ENCODE measurements at places on chromosomes 7 and 10. TPM values are rescaled to one million over a fixed set of nuclear protein-coding genes. Genes with fewer than 3 reads are reported as not detected.

DNA sequence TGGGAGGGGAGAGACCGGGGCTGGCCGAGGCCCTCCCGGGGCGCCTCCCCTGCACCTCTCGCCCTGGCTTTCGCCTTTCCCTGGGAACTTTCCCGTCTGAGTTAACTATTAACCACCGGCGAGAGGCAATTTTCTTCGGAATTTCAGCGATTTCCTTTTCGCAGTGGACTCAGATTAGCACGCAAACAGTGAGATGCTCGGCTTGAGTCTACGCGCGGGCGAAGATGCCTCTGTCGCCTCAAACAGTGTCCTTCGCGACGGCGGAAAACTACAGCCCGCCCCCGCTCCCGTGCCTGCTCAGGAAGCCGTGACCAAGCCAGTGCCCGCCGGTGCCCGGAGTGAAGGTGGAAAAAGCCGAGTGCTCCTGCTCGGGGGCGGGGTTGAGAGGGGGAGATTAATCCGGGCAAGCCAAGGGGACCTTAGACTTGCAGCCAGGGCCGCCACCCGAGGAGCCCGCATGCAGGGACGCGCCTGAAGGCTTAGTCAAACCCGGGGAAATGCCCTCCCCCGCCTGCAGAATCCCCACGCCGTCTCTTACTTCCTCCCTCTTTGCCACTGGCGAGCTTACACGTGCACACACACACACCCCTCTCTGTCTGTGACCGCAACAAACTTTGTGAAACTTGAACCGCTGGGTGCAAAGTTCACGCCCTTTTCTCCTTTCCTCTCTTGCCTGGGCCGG is 14.5 kb upstream of the PAX2 start:
- DNase-seq: no peak

GRCh38 chr10:104340641-104341040 is 2.4 kb upstream of the ITPRIP start:
- no peak for DNase-seq

DNA sequence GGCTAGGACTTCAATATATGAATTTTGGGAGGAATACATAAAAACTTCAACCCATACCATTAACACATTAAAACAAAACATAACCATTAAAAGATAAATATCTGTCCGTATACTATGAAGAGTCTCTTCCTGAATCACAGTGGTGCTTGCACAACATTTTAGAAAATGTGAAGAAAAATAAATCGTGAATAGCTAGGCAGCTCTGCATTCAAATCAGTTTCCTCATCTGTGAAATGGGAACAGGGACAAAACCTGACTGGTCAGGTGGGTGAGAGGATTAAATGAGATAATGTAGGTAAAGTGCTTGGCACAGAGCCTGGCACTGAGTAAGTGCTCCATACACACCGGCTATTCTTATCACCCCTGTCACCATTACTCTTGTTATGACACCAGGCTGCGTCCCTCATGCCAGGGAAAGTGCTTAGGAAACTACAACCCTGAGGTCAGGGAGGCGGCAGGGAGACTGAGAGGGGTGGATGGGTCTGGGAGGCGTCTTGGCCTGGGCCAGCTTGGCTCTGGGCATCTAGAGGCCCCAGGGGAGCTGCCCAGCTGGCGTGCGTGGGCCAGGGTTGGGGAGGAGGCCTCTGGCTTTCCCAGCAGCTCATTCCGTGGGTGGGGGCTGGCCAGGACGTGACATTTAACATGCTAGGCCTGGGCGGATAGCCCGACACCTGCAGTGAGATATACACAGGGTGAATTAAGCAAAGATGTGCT is 78.3 kb downstream of the SH3PXD2A start:
- no peak for DNase-seq

DNA sequence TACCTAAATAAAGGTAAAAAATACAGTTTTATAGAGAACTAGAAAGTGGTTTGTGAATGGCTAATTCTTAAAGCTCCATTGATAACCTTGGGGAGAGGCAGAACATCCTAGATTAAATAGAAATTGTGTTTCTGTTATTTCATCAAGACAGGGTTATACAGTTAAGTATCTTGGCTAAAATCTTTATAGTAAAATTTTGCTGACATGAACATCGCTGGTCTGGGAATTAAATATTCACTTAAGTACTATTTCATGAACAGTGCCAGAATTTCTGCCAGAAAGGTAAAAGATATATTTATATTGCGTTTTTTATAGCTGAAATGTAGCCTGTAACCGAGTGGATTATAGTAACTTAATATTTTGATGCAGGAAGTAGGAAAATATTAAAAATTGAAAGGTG is 53.7 kb upstream of the HBP1 start:
- DNase-seq: no peak

GRCh38 chr10:99421233-99421739 is 9.1 kb downstream of the GOT1 start:
- DNase-seq: no peak

DNA sequence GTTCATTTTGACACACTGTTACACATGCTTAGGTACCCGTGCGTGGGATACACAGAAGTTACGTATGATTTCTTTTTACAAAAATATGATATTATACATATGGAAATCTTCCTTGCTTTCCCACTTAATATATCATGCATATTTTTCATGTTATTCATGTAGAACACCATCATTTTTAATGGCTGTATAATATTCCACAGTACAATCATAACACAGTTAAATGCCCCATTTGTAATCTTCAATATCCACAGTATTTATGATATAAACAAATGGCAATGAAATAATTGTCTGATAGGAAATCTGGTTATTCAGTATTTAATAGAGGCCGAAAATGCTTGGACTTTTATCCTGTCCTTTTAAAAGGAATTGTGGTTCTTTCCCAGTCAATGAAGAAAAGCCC is 23.2 kb downstream of the VIPR2 start:
- DNase-seq: no peak

DNA sequence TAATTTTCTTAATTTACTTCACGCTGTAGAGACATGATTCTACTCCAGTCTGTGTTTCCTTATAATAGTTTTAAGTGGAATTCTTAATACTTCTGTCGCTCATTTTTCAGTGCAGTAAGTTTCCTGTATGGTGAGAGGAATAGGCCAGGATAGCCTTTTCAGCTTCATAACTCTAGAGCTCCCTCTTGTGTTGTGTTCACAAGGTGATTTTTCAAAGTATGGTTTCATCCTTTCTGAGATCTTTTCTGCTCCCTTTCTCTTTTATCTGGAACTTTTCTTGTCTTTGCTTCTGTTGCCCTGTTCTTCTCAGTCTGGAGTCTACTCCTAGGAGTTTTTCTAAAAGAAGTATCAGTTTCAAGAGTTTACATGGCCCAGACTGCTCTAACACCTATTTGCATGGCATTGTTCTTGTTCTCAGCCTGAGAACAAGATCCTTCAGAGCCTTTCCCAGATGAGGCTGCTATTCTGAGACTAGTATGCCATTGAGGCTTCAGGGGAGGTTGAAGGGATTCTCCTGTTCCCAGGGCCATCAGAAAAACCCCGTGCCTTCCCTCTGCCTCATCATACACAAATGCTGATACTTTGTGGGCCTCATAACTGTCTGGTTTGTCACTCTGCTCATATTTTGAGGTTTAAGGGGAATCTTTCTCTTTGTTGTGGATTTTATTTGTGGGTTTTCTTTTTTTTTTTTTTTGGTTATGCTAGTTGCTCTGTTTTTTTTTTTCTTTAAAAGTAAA is 21.8 kb downstream of the NET1 start:
- no peak for DNase-seq

- DNase-seq: no peak
These were observed 152.7 kb upstream of the PCBD1 start for GRCh38 chr10:71040846-71041605.

- no peak for DNase-seq
These were observed 114.5 kb upstream of the LYZL1 start for GRCh38 chr10:29174389-29174788.

DNA sequence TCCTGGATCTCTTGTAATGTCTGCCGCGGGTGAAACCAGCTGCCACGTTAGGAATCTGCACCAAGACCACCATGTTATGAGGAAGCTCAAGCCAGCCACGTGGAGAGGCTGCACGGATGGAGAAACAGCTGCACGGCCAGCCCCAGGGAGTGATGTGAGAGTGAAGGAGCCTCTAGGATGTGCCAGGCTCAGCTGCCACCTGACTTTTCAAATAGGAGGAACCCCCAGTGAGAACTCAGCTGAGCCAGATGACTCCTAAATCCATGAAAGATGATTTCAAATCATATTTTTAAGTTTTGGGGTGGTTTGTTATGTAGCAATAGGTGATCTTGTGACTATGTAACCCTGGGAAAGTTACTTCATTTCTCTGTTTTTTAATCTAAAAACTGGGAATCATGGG is 71.7 kb downstream of the PRKAG2 start:
- DNase-seq: no peak

- DNase-seq: no peak
These were observed 135.3 kb upstream of the FAM3C start for GRCh38 chr7:121531175-121532070.

- DNase-seq: peak; percentile 64
These were observed 81.7 kb downstream of the DLG5 start for GRCh38 chr10:77844713-77845445.

DNA sequence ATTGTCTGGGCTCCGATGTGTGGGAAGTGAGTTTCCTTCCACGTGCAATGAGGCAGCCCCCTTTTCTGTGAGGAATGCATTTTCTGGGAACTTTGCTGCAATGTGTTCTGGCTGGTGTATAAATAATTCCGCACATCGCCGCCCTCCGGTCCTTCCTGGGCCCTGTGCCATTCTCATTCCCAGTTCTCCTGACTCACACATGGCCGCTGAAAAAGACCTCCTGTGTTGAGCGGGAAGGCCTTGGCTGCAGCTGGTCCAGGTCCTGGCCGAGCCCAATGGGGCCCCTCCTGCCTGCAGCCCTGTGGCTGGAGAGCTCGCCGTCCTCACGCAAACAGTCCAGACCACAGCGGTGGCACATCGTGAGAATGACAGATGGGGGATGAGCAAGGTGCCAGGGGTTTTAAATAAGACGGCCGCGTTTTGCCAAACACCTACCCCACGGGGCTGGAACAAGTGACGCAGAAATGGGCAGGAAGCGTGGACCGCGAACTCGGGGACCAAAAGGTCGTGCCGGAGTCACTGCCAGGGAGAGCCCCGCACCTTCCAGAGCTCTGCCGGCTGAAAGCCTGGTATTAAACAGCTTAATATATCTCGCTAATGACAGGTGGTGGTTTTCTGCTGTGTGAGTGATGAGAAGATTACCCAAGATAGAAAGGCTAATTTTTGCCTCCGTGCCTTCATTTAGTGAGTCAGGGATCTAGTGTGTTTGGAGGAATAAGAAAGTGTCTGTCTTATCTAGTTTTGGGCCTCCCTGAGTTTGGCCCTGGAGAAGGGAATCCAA is 37.0 kb downstream of the FAM20C start:
- no peak for DNase-seq

DNA sequence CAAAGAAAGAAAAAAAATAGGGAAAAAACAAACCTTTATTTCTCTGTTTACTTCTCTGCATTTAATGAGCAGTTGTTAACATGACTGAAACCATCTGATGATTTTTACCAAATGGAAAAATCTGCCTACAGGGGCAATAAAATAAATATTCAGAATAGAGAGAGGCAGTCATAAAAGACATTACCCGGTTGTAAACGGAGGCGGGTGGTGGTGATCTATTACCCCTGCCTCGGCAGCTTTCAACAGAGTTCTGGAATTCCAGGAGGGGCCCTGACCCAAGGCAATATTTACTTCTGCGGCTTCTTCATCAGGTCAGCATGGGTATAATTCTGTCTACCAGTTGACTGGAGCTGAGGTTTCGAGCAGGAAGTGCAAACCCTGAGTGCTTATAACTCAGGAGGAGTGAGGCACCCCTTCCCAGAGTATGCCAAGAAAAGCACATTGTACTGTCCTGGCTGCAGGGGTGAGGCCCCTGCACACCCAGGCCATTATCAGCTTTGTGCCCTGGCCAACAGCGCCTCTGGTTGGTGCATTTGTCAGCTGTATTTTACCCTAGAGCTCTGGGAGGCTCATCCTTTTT is 8.2 kb upstream of the CXCL12 start:
- no peak for DNase-seq

GRCh38 chr7:87505557-87506245 is 30.2 kb upstream of the ABCB4 start:
- no peak for DNase-seq

DNA sequence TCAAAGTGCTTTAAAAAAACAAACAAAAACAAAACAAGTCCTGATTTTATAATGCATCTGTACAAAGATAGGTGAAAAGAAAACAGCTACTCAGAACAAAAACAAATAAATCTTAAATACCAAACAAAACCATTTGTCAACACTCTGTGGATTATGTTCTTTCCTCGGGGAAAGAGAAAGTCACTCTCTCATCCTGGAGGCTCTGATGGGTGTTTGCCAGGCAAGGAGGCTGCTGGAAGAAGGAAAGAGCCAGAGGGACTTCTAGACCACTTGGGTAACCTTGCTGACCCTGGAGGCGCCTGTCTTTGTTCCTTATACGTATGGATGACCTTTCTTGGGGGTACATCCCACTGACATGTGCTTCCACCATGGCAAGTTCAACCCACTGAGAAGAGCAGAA is 92.8 kb downstream of the ZRANB1 start:
- no peak for DNase-seq

DNA sequence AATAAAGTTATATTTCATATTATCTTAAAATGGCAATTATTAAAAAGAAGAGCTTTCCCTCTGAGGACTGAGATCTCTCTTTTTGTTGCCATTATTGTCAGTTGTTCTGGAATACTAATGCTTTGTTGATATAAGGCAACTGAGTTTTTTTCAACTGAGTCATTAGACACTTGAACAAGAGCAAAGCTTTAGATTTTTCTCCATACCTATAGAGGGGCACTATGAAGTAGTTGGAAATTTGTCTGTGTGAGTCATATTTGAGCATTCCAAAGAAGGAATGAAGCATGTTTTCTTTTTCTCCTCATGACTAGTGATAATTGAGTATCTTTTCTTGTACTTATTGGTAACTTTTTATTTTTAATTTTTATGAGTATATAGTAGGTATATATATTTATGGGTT is 24.5 kb downstream of the RPA3 start:
- peak; percentile 33 for DNase-seq

FAM221A gene
- 2.0 TPM for total RNA-seq

BTRC gene
- total RNA-seq: 18.8 TPM

EGR2 gene
- not detected for total RNA-seq

CACNB2 gene
- total RNA-seq: not detected

SPAM1 gene
- not detected for total RNA-seq
